ENCODE measurements at places on chromosomes 7 and 10. TPM values are rescaled to one million over a fixed set of nuclear protein-coding genes. Genes with fewer than 3 reads are reported as not detected.

The LEP gene
- not detected for total RNA-seq

- no peak for DNase-seq
- no peaks in the 10 kb centered on the region for H3K27me3 ChIP-seq
- H3K36me3 ChIP-seq, result no peaks in the 10 kb centered on the region
- no peak overlapping the region for H3K27ac ChIP-seq
- no peak overlapping the region for H3K4me3 ChIP-seq
Measured at GRCh38 chr7:119957335-119957734, 315.6 kb upstream of the KCND2 start.

GRCh38 chr7:90532231-90532929 is 62.9 kb downstream of the PTTG1IP2 start:
- H3K4me1 ChIP-seq, result no peaks in the 10 kb centered on the region
- no peak for DNase-seq
- H3K27ac ChIP-seq, result no peak overlapping the region
- no peaks in the 10 kb centered on the region for H3K27me3 ChIP-seq

GRCh38 chr10:14674376-14675050 is 100.2 kb downstream of the FAM107B start:
- H3K4me3 ChIP-seq, result no peak overlapping the region
- H3K27ac ChIP-seq, result no peak overlapping the region
- DNase-seq, result no peak
- peaks cover 7% of the 10 kb centered on the region for H3K4me1 ChIP-seq

DNA sequence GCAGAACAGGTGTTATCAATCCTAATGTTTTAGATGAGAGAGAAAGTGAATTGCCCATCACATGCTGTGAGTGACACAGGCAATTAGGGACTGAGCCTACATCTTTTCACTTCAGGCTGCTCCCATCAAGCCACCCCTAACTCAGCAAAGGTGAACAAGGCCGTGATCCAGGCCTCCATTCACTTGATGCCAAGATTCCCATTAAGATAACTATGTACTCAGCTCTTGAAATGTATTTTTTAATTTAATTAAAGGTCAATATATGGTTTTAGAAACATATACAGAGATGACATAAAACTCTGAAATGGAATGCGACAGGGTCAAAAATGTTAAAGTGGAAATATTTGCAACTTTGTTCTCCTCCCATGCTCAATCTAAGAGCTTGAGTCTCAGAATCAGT is 27.9 kb upstream of the UBE2H start:
- H3K27me3 ChIP-seq, result peaks cover 8% of the 10 kb centered on the region
- H3K4me3 ChIP-seq, result no peak overlapping the region
- no peak for DNase-seq
- no peaks in the 10 kb centered on the region for H3K4me1 ChIP-seq
- no peaks in the 10 kb centered on the region for H3K36me3 ChIP-seq

- H3K36me3 ChIP-seq, result peaks cover 2% of the 10 kb centered on the region
- H3K27me3 ChIP-seq, result no peaks in the 10 kb centered on the region
Measured at GRCh38 chr7:152523916-152524315, 88.1 kb upstream of the KMT2C start.
